ENCODE measurements at places on chromosomes 7 and 10. TPM values are rescaled to one million over a fixed set of nuclear protein-coding genes. Genes with fewer than 3 reads are reported as not detected.

DNA sequence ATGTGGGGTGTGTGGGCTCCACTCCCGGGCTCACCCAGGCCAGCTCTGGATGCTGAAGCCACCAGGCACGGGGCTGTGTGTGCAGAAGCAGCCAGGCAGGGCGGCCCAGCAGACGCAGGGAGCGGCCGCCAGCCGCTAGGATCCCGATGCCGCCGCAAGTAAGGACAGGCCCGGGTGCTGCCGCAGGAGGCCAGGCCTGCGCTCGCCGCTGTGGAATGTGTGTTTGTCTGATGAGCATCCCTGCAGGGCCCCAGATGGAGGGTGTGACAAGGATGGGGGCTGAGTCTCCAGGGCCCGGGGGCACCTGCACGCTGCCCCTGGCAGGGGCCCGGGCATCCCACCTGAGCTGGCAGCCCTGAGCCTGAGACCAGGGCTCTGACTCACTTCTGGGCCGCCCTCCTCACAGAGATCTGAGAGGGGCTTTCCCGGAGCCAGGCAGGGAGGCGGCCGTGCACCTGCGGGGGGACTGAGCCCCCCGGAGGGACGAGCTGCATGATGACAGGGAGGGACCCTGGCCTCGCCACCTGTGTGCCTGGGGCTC lies 101.5 kb downstream of the FOXL3 start:
- no peak for DNase-seq

- DNase-seq, result no peak
Measured at GRCh38 chr10:127374074-127374680, 174.9 kb upstream of the NPS start.

DNA sequence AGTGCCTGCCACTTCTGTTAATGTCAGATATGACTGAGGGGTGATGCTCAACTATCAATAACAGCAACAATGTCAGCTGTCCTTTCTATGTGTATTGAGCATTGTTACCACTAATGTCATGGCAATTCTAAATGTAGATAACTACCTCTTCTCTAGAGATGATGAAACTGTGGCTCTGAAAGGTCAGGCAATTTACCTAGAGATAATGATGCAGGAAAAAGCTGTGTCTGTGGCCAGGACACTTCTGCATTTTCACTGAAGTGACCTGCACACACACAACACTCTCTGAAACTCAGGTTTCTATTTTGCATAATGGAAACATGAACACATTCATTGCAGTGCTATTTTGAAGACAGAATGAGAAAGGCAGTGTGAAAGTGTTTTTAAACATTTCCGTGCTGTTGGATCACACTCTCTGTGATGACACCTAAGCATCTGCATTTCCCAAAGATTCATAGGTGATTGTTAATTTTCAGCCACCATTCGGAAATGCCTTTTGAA lies 148.2 kb downstream of the KCND2 start:
- DNase-seq, result no peak

CYP3A7 gene
- total RNA-seq, result 37.8 TPM

- peak; percentile 84 for DNase-seq
Measured at GRCh38 chr10:49534670-49535381, 4.1 kb downstream of the ERCC6 start.

DNA sequence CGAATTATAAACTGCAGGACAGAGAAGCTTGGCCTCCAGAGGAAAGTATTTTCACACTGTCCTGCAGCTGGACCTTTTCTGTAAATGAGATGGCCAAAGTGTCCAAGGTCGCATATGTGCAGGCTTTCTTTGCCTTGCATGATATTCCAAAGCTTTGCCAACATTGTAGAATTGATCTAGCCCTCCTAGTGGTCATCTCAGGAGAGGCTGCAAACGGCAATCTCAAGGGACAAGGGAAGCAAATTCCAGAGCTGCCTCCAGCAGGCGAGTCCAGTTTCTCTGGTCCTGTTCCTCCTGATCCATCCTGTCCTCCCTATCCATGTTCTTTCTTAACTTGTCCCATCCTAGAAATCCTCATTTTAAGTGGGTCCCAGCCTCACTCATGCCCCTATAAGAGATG lies 373.4 kb upstream of the PCDH15 start:
- DNase-seq, result no peak

- peak; percentile 51 for DNase-seq
Measured at GRCh38 chr10:44206127-44206818, 178.6 kb downstream of the CXCL12 start.

GALNT17 gene
- total RNA-seq, result under 0.01 TPM

ASB10 gene
- total RNA-seq, result not detected

- DNase-seq, result peak; percentile 72
Measured at GRCh38 chr10:17742918-17743317, 9.1 kb upstream of the TMEM236 start.
